Activated T-cell treated with anti-CD3 and anti-CD28 coated beads for 1 hour (primary cell): ENCODE measurements at places on chromosomes 12 and 14.

DNA sequence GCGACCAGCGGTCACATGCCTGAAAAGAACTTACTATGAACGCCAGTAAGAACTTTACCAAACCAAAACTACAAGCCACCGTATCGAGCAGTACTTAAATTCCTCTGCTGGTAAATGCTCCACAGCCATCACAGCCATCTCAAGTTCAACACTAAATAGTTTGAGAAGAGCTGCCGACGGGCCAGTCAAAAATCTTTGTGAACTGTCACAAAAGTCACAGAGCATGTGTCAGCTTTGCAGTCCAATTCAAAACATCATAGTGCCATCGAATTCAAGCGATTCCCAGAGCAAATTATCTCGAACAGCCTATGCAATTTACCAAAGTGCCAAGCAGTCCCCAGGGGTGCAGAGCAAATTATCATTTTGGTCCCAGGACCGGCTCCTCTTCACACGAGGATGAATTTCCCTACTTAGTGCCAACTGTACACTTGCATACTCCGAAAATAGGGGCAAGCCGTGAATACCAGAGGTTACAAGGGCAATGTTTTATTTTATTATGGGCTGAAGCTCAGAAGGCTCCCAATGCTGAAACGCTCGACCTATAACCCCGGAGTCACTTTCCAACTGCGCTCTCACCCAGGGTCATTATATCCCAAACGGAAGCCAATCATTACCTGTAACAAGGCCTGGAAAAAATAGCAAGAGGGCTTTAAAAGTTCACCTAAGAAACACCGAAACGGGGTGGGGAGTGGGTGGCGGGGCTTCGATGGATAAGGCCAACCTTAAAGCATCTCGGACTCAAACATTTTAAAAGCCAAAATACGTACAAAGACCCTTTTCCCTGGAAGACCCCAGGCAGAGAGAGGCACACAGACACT is 1.1 kb downstream of the LRP6 start:
- DNase-seq, result no peak

GRCh38 chr14:65849091-65849490 is 436.6 kb downstream of the FUT8 start:
- DNase-seq, result no peak

- DNase-seq, result no peak
These were observed 173.3 kb upstream of the RASSF8 start for GRCh38 chr12:25785134-25785533.

DNA sequence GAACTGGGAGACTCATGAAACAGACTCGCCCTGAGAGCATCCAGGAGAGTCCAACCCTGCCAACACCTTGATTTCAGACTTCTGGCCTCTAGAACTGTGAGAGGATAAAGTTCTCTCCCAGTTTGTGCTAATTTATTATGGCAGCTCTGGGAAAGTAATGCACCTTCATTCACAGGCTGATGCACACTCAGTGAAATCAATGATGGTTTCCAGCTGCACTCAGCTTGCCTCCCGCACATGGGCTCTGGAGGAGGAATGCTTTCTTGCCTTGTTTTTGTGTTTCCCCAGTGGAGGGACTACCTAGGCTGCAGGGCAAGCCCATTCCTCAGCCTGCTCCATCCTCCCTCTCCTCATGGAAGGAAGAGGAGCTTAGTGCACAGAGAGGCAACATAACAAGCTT is 45.7 kb downstream of the TMEM132C start:
- DNase-seq, result no peak

DNA sequence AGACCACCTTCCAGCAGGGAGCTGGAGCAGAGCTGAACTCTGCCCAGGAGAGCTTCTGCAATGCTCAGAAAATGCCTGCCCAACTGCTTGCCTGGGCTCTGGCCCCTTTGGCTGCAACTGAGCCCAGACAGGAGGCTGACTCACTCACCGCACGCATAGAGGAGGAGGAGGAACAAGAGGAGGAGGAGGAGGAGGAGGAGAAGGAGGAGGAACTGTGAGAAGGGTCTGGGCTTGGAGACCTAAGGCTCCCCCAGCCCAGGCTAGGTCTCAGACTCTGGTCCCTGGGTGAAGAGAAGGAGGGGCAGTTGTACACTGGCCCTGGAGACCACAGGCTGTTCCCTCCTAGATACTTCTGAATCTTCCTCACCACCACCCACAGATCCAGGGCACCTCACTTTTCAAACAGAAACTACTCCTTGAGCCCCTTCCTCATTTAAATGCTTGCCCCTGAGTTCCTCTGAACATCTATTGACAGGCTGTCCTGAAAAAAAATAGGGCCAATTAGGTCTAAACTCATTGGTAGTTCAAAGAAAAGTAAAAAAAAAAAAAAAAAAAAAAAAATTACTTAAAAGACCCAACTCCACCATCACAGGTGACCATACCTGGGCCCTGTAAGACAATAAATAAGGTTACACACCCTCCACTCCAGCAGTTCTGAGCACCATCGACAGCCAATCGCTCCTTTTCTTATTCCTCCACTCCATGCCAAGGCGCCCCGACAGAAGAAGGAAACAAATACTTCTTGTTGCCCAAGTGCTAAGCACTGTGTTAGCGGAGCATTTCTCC is 674 bp downstream of the VDR start:
- peak; percentile 36 for DNase-seq

DNA sequence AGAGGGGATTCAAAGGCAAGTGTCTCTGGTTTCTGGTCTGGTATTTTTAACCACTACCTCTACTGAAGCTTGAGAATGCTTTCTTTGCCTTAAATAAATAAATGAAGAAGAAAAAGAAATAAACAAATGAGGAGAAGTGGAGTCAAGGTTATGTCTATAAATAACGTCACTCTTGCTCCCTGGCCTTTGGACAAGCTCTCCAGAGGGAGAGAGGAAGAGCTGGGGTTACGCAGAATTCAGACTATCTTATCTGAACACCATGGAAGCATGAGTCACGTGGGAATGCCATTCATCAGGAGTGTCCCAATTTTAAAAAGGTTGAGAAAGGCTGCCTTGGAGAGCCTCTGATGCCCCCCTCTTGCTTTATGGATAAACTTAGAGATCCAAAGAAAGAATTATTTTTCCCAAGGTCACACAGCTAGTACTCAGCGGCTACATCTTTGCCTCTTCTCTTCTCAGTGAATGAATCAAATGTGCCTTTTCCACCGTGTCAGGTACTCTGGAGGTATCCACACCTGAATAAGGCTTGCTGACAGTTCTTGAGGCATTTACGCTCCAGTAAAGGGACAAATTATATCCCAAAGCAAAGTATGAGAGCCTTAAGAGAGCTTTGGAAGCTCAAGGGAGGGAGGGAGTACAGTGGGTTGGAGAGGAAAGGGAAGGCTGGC is 12.9 kb upstream of the MSI1 start:
- DNase-seq, result no peak

DNA sequence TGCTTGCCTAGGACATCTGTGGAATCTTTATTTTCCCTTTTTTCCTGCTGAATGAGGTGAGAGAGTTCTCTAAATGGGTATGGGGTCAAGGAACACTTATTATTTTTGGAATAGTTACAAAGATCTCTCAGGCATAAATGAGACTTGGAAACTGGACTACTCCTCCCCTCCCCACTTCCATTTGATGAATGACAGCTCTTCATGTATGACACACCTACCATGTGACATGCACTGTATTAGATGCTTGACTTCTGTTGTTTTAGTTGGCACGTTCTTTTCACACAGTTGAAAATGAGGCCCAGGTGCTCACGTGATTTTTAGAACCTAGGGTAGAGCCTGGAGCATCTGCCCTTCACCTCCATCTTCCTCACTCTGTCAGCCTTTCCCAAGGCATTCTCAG is 62.4 kb downstream of the VCPKMT start:
- no peak for DNase-seq

DNA sequence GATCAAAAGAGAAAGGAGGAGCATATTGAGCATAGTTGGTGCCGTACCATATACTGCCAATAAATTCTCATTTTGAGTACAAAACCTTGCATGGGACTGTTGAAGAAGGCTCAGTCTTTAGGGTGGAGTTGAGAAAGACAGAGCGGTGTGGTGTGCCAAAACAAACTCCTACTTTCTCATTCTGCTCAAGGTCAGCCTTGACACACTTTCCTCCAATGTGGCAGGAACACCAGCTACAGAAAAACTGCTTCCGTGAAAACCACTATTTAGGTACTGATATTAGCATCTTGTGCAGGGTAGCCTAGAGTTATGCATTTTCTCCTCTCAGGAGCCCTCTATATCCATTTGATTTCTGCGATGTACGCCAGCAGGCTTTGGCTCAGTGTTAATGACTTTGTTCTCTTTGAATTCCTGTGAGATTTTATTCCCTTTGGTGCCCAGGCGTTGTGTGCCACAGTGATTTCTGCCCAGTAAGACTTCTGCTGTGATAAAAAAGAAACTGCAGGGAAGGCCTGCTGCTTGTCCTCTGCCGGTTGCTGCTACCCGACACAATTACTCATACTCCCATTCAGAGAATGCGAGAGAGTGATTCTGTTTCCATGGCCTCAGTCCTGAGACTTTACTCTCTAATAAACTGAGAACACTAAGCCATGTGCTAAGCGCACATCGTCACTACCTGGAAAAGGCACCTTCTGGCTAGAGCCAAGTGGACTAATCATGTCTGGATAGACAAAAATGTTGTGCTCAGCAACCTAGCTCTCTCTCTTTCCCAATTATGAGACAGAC is 88.3 kb upstream of the MDM1 start:
- no peak for DNase-seq

DNA sequence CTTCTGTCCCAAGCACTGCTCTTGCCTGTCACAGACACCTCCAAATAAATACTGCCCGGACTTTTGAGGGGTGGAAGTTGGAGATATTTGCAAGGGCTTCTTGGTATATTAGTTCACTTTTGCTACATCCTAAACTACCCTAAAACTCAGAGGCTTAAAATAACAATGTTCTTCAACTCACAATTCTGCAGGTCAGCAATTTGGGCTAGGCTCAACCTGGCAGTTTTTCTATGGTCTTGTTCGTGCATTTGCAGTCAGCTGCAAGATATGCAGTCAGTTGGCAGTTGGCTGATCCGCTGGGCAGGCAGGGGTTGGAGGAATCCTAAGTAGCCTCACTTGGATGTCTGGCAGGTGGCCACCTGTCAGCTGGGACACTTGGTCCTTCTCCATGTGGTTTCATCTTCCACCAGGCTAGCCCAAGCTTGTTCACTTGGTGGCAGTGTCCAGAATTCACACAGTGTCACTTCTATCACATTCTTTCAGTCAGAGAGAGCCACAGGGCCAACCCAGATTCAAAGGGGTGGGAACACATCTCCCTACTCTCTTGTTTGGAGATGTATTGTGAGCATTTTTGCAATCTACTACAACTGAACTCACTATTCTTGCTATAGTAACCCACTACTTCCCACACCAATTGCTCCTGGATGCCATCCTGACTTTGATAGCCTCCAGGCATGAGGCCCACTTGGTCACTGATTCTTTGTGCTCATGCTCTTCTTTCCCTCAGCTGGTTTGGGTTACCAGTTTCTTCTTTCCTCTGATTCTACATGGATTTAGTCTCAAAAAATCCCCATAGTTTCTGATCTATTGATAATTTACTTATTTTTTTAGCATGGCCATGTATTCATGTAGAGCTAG is 27.8 kb upstream of the CAPRIN2 start:
- DNase-seq, result no peak

DNA sequence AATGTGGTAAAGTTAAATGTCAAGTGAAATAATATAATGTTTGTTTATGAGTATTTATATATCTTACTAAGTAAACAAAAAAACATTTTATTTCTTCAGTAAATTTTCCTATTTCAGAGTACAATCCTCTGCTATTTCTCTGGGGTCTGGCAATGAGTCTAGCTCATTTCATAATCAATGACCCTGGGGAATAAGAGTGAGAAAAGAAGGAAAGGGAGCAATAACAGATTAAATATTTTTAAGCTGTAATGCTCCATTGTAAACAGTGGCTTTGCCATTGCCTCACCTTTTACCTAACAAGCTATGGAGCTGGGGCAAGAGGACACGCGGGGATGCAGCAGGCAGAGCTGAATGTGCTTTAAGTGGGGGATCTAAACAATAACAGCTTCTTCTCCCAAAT is 1071.9 kb downstream of the FLRT2 start:
- no peak for DNase-seq

- DNase-seq, result no peak
These were observed 54.3 kb downstream of the PTPN11 start for GRCh38 chr12:112473056-112473455.

DNA sequence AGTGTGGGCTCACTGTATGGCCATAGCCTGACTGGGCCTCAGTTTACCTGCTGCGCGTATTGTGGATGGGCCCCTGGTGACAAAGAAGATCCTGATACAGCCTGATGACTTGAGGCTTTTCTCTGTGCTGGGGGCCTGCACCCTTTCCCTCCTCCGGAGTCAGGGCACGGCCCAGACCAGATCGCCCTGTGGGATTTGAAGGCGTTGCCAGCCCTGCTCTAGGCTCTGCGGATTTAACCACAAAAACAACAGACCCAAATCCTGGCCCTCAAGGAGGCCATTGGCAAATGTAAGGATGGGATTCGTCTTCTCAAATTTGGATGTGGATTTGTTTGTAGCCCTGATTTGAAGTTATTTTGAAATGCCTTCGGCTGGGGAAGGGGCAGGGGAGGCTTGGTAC is 195.8 kb downstream of the TSPAN9 start:
- no peak for DNase-seq

- no peak for DNase-seq
These were observed 190.9 kb downstream of the ETV6 start for GRCh38 chr12:11840366-11840765.

GRCh38 chr12:48690436-48690835 is 8.4 kb upstream of the KANSL2 start:
- DNase-seq, result no peak

DNA sequence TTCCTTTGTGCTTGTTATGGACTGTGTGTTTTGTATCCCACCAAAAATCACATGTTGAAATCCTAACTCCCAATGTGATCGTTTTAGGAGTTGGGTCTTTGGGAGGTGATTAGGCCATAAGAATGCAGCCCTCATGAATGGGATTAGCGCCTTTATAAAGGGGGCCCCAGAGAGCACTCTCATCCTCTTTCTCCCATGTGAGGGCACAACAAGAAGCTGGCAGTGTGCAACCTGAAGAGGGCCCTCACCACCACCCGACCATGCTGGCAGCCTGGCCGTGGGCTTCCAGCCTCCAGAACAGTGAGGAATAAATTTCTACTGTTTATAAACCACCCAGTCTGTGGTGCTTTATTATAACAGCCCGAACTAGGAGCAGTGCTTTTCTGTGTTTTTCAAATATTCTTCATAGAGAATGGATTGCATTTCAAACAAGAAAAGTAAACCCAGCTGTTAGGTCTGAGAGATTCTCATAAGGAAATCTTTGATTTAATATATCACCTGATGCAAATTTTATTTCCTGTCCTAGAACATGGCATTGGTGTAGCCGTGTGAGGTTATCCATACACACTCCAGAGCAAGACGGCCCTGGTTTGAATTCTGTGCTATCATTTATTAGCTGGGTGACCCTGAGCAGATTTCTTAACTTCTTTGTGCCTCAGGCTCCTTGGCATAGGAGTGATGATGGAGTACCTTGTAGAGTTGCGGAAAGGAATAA is 27.8 kb downstream of the HSPB8 start:
- DNase-seq, result no peak

DNA sequence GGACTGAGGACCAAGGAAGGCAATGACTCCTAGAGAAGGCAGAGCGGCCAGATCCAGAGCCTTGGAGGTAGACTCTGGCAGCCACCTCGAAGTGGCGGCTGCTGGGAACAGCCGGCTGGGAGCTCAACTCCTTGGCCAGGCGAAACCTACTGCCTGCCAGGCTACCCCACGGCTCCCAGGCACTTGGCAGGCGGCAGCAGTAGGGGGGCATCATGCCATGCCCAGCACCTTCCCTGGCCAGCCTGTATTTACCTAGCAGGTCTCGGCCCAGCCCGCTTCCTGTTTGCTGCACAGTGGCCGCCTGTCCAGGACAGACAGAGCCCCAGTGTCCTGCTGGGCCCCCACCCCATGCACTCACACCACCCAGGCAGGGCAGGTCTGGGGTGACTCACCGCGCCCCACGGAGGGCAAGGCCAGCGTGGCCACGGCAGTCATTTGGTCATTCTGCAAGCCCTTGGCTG is 10.2 kb downstream of the TRPV4 start:
- DNase-seq, result no peak
